ENCODE measurements at places on chromosomes 5 and 9.

DNA sequence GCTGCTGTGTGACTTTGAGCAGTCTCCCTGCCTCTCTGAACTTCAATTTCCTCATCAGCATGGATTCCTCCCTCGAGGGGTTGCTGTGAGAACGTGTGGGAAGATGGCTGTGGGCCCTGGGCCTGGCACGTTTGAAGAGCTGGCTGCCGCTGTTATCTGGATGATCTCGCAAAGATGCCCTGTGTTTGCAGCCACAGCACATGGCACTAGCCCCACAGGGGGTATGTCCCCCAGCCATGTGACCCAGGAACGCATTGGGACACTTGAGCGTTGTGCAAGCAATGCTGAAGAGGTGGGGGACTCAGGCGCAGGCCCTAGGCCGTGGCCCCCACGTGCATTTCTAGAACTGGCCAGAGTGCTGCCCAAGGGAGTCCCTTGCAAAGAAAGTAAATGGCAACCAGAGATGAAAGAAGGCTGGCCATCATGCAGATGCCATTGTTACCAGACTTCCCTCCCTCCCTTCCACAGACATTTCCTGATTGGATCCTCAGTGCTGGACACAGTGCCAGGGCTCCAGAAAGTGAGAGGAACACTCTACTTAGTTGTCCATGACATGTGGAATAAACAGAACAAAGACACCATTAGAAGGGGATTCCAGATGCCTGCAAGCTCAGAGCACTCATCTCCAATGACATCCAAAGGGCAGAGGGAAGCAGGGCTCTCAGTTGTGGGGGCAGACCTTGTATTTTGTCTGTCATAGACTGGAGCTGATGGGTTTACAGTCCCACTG is 65.1 kb upstream of the NEURL1B start:
- DNase-seq: no peak

GRCh38 chr9:123912167-123912897 is 17.6 kb downstream of the DENND1A start:
- no peak for DNase-seq

DNA sequence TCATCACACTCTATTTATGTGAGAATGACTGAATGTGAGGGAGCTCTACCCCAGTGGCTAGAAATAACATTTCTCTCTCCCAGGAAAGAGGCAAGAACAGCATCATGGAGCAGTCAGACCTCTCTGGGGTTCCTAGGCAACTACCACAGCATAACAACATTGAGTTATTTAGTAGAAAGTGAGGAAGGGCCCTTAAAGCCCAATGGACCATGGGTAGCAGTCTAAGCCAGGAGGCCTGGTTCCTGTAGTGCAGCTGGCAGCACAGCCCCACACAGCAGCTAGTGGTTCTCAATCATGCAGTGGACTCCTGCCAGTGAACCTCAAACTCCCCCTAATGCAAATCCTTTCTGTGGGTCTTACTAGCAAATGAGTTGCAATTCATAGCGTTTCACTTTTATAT is 55.3 kb downstream of the SPEF2 start:
- no peak for DNase-seq

DNA sequence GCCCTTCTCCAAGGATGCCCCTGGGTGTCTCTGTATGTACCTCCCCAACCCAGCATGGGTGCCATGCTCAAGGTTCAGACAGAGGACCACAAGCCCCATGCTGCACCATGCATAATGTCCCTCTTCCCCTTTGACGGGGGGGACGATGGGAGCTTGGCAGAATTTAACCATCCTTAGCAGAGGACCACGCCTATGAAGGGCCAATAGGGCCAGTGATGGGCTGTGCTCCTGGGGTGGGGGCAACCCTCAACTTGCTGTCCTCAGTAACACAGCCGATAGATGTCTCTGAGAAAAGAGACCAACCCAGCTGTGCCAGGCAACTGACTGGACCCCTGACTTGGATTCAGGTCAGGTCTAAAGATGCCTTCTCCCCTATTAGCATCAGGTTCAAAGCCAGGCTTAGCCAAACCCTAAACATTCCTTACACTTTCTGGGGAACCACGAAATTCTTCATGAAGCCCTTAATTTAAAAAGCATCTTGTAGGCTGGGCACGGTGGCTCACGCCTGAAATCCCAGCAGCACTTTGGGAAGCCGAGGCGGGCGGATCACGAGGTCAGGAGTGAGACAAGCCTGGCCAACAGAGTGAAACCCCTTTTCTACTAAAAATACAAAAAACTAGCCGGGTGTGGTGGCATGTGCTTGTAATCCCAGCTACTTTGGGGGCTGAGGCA is 20.7 kb upstream of the JADE2 start:
- no peak for DNase-seq

- no peak for DNase-seq
Observed at GRCh38 chr5:55905251-55905650, 54.1 kb downstream of the IL31RA start.

GRCh38 chr5:149298842-149299404 is 27.3 kb downstream of the AFAP1L1 start:
- DNase-seq: no peak

DNA sequence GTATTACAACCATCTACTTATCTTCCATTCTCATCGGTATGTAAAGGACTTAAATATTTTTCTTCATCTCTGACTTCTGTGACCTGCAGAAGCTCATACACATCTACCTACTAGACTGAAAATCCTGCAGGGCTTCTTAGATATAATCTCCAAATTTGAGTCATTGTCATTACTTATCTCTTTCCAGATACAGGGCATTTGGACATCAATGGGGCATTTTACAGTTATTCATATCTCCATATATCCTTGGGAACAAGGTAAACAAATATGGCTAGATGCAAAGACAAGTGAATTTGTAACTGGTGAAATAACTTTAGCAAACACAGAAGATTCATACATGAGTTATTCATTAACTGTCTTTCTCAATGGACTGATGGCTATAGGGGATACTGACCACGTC is 37.7 kb upstream of the IL7R start:
- DNase-seq: no peak

DNA sequence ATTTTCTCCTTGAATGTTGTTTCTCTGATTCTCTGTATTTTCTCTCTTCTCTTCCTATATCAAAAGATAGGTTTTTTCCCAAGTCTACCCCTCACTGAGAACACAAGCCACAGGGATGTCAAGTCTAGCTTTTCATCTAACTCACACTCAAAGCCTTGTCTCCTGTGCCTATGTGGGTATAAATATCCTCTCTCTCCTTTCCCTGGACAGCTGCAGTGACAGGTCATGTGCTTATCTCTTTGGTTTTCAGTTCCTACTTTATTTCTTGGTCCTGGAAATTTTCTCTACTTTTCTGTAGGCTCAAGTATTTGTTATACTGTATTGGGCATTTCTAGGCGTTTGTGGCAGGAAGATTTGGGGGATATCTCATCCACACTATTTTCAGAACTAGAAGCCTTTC is 182.4 kb upstream of the MVB12B start:
- no peak for DNase-seq

- DNase-seq: no peak
Observed at GRCh38 chr9:86458191-86458855, 104.1 kb upstream of the TUT7 start.

DNA sequence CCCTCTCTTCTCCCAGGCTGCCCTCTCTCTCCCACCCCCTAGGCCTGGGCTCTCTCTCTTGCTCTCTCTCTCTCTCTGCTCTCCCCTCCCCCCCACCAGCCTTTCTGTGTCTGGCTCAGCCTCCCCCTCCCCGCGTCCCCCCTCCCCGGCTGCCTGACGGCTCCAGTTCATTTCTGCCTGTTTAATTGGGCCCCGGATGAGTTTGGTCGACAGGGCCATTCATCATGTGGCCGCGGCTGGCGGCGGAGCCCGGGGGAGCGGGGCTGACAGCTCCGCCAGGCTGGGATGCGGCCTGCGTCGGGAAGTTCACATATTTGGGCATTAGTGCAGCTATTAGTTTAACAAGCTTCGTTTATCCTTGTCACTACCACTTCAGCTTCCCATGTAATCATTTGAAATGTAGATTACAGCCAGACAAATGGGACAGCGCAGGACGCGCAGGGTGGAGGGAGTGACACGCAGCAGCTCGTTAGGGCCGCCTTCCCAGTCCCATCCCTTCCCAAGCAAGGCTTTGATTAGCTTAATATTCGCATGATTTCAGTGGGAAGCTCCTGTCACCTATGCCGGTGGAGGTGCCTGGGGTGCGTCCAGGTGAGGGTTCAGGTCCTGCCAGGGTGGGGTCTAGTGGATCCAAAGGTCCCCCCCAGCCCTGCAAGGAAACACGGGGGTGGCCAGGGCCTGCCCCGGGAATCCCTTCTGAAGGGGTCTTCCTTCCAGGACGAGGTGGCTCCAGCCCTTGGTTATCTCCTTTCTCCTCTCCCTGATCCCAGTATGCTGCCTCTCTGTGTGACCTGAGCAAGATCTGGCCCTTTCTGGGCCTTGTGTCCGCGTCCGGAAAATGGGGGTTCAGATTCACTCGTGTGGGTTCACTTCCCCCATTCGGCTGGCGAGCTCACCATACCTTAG is 214.8 kb downstream of the PAX5 start:
- no peak for DNase-seq

- DNase-seq: no peak
Observed at GRCh38 chr5:81626524-81626923, 124.4 kb downstream of the SSBP2 start.

DNA sequence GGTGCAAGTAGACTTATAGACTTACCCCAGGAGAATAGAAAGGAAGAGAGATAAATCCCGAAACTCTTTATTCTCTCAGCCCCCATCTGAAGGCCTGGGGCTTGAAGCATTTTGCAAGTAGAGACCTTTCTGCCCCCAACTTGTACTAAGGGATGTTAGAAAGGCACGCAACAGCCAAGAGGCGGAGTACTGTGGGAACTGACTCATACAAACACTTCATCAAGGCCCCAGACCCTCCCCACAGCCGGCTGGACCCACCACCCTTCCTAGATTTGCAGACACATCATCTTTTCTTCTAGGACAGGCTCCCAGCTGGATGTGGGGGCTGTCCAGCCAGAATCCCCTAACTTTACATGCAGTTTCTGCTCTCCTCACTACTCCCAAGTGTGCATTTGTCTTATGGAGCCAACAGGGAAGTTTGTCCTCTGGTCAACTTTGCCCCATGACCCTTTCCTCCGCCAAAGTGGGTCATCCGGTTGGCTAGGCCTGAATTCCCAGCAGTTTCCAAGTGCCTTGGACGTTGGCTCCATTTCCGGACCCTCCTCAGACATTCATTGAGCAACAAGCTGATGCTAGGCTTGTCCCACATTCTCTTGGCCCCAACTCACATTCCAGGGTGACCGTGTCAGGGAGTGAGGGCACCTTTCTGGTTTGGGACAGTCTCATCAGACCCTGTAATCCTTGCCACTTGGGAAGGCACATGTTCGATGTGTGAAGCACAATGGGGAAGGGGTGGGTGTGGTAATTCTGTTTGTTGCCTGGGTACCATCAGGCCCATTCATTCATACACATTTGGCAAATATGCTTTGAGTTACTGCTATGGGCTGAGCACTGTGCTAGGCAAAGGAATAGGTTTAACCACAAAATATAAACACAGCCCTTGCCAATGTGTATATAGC is 64.6 kb downstream of the ABLIM3 start:
- no peak for DNase-seq

DNA sequence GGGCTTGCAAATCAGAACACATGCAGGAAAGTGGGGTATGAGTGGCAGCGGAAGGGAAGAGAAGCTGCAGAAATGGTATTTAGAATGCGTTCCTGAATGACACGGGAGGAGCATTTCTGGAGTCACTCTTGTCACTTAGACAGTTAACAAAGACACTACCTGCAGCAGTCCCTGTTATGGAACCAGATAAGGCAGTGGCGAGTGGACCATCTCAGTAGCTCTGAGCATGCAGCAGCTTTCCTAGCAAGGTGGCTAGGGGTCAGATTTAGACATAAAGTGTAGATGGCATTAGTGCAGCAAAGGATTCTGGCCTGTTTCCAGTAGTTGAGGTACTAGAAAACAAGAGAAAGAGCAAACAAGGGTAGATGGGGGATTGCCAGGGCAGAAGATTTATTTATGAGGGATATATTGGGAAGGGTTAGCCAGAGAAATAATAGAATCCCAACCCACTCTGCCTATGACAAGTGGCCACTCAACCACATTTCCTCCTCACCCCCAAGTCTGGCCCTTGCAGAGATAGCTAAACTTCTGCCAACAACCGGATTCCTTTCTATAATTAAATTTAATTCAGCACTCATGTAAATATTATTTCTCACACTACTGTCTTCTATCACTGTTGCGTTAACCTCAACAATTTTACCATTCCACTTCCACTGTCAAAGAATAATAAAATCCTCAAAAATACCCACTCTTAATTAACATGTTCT is 201.6 kb downstream of the DCP2 start:
- DNase-seq: no peak

DNA sequence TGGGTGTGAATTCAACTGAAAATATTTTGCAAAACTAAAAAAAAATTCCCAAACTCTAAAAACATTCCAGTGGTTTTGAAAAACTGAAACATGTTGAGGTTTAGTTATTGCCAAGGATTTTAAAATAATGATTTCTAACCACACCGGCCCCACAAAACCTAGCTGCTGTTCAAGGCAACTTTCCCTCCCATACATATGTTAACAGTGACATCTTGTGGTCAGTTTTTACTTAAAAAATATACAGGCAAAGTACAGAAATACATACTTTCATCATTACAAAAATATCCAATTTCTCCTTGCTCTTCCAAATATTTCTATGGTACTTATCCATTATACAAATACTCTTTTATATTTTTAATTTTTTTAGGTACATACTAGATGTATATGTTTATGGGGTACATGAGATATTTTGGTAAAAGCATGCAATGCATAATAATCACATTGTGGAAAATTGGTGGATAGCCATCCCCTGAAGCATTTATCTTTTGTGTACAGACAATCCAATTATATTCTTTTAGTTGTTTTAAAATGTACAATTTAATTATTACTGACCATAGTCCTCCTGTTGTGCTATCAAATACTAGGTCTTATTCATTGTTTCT is 34.4 kb upstream of the MRPS30 start:
- DNase-seq: no peak

GRCh38 chr5:55303238-55303690 is 4.2 kb downstream of the DHX29 start:
- DNase-seq: no peak

GRCh38 chr9:70444904-70445303 is 30.4 kb upstream of the KLF9 start:
- DNase-seq: no peak

DNA sequence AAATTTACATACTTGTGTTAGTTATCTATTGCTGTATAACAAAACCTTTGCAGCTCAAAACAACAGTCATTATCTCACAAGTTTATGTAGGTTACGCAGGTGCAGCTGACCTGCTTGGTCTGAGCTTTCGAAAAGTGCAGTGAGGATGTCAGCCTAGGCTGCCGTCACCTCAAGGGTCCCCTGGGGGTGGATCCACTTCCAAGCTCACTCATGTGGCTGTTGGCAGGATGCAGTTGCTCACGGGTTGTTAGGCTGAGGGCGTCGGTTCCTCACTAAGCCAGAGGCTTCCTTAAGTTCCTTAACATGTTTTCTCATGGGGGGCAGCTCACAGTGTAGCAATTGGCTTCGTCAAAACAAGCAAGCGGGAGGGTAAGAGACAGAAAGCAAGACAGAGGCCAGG is 139.8 kb downstream of the DOCK8 start:
- no peak for DNase-seq

GRCh38 chr5:96870094-96871026 is 5.9 kb upstream of the ERAP2 start:
- DNase-seq: no peak

GRCh38 chr9:129525656-129526196 is 95.2 kb downstream of the C9orf50 start:
- DNase-seq: no peak

Data from activated naive CD8-positive, alpha-beta T cell treated with anti-CD3 and anti-CD28 coated beads, Interleukin-2, amount 50 U/mL, for 16 hours (primary cell).